ENCODE measurements at places on chromosomes 7 and 10.

- no peak for DNase-seq
Observed at GRCh38 chr10:97713339-97713825, at the start of gene MARVELD1. Gene MARVELD1 (plus strand): TSS chr10:97713730. CDS start chr10:97713877, 147 bp downstream.

DNA sequence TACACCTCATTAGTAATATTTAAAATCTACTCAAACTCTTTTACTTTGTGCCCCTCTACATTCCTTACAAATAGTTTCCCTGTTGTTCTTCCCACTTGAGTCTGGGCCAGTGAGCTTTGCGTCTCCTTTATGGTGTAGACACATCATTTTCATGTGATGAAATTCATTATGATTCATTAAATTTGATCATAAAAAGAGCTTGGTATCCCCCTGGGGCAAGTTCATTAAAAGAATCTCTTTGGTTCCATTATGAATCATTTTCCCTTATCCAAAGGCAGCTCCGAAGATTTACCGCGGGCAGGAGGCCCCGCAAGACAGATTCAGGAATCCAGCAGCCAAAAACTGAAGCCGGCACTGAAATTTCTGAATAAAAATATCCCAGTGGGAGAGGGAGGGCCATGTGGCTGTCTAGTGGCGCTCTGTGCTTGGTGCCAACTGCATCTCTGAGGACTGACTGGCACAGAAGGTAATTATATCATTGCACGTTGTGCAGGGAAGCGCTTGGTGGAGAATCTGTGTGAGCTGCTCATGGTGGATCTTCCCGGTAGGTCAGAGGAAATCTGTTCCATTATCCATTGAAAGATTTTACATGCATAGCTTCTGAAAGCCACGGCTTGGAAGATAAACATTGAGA lies 151.4 kb upstream of the PITRM1 start:
- DNase-seq = no peak

DNA sequence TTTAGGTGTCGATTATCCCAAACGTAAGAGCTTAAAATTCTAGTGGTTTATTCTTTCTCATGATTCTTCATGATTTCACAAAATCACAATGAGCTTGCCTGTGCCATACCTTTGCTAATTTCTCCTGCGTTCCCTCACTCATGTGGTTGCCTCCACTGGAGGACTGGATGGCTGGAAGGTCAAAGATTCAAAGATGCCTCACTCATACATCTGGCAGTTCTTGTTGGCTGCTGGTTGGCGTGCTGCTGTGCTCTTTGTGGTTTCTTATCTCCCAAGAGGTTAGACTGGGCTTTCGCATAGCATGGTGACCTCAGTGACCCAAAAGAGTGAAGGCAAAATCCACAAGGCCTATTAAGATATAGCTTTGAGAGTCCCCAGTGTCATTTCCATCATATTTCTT lies 877.6 kb upstream of the AUTS2 start:
- no peak for DNase-seq

GRCh38 chr7:23000597-23001360 lies 13.2 kb downstream of the HYCC1 start:
- DNase-seq = no peak

DNA sequence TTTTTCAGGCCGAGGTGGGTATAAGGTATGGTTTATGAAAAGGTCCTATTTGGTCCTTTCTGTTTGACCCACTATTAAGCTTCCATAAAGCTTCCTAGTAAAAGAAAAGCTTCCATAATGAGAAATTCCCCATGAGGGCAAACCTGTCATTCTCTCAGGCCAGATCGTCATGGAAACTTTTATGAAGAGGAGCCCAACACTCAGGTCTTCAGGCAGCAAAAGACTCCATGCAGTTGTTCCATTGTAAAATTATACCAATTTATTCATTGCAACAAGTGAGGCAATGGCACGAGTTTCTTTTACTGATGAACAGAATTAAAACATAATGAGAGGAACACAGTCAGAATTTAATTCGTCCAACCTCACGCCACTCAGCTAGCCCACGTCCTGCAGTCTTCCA lies 188.6 kb downstream of the MTERF1 start:
- DNase-seq = no peak

- DNase-seq = no peak
Observed at GRCh38 chr7:27199849-27200760, at the start of gene HOXA13. Gene HOXA13 (minus strand): TSS chr7:27200091. CDS start chr7:27200077, 14 bp downstream.

DNA sequence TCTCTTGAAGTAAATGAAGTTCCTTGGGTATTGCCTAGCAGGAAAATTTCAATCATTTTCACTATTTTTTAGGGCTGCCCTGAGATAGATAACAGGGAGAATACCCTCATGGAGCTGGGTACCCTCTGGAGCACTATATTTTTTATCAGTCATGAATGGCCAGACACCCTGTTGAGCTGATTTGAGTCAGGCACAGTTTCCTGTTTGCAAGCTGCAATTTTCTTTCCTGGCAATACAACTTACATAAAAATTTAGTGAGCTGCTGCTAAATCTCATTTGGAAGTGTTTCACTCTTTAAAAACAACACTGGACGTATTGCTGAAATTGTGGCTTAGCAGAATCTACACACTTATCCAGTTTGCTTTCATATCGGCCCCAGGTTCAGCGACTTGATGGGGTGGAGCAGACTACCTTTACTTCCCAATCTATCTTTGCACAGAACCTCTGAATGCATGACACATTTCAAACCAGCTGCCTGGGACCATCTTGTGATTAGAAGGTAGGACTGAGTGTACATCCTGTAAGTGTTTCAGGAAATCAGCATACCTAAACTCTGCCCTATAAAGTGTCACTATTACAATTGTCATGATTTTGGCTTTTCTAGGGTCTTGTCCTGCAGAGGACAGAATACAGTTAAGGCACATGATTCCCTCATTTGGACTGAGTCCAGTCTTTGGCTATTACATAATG lies 125.7 kb upstream of the FAM3C start:
- no peak for DNase-seq

Measured in stimulated activated CD4-positive, alpha-beta T cell treated with anti-CD3 and anti-CD28 coated beads, TNF-alpha, amount 100 ng/mL, for 4 hours (primary cell).